Bronchial epithelial cell (primary cell): ENCODE measurements at places on chromosomes 5 and 9.

- DNase-seq: peak; percentile 52
These were observed 795 bp downstream of the NDUFAF2 start for GRCh38 chr5:60945813-60946187.

- no peak for DNase-seq
These were observed 46.2 kb upstream of the IFNE start for GRCh38 chr9:21528123-21528808.

GRCh38 chr9:87140605-87141109 lies 193.4 kb upstream of the GAS1 start:
- DNase-seq: no peak

GRCh38 chr5:178496642-178497041 lies 93.6 kb downstream of the COL23A1 start:
- no peak for DNase-seq

DNA sequence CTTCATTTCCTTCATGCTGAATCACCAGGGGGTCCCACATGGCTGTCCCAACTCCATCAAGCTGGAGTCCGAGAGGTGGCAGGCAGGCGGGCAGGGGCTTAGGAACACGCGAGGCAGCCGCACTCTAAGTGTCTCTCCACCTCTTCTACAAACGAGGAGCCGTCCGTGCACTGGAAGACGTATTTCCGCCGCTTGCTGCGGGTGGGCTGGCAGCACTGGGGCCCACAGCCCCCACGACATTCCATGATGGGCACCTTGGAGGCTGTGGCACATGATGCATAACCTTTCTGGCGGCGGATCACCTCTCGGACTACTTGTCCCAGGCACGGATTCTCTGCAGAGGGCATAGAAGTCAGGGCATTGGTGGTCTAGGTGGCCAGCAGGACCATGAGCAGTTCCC lies 87.2 kb upstream of the PANK3 start:
- DNase-seq: no peak

DNA sequence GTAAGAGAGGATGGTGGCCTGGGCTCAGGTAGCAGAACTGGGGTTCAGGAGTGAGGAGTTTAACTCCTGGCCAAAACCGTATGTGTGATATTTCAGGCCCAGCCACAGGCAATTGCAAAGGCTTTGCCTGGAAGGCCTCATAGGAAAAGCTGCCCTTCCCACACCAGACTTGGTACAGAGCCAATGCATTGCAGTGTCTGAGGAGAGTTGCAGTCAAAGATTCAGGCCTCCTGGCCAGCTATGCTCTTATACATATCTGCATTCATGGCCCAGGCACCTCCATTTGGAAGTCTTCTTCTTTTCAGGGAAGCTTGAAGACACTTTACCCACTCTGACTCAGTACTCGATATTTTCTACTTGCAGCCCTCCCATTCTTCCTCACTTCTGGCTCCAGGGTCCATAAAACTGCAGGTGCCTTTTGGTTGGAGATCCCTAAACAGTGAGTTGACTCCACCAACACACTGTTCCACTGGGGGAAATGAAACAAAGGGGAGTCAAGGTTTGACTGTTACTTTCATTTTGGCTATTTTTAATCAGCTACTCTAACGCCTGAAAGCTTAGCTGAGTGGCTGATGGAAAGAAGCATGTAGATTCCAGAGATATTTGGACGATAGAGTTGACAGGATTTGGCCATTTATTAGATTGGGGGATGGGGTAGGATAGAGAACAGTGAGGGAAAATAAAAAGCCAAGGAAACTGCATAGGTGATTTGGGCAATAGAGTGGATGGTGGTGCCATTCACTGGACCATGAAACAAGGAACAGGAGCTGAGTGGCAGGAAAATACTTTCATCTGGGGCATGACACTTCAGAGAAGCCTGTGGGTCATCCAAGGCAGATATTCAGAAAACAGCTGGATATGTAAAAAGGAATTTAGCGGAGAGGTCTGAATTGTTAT lies 30.6 kb upstream of the IL33 start:
- no peak for DNase-seq

- no peak for DNase-seq
These were observed 51.9 kb upstream of the SPDL1 start for GRCh38 chr5:169531631-169532030.

DNA sequence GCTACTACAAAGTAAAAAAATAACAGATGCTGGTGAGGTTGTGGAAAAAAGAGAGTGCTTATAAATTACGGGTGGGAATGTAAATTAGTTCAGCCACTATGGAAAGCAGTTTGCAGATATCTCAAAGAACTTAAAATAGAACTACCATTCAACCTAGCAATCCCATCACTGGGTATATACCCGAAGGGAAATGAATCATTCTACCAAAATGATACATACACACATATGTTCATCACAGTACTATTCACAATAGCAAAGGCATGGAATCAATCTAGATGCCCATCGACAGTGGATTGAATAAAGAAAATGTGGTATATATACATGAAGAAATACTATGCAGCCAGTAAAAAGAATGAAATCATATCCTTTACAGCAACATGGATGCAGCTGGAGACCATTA lies 6.3 kb upstream of the TEX10 start:
- DNase-seq: no peak

- no peak for DNase-seq
These were observed 404.0 kb upstream of the GRIA1 start for GRCh38 chr5:153086486-153086885.

DNA sequence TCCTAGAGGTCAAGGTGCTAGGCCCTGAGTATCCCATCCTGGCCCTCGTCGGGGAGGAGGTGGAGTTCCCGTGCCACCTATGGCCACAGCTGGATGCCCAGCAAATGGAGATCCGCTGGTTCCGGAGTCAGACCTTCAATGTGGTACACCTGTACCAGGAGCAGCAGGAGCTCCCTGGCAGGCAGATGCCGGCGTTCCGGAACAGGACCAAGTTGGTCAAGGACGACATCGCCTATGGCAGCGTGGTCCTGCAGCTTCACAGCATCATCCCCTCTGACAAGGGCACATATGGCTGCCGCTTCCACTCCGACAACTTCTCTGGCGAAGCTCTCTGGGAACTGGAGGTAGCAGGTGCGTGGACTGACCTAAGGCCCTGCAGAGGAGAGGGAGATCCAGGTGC lies 7.9 kb downstream of the BTNL9 start:
- no peak for DNase-seq

- DNase-seq: no peak
These were observed 95.5 kb upstream of the IFNK start for GRCh38 chr9:27428551-27428950.

DNA sequence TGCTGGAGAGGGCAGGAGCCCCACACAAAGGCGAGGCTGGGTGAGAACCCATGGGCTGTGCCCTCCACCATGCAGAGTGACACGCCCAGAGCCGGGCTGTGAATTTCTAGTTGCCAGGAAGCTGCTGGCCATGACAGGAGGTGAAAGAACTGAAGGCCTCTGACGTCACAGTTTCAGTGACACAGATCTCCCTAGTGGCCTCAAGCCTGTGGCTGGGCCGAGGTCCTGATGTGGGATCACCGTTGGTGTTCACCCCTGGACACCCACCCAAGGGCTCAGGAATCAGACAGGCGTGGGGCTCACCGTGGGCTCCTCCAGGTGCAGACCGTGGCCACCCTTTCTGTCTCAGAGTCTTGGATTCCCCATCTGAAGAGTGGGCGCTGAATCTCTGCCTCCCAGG lies 39.9 kb downstream of the MSX2 start:
- DNase-seq: no peak

GRCh38 chr5:111673891-111674626 lies 82.9 kb downstream of the NREP start:
- no peak for DNase-seq

DNA sequence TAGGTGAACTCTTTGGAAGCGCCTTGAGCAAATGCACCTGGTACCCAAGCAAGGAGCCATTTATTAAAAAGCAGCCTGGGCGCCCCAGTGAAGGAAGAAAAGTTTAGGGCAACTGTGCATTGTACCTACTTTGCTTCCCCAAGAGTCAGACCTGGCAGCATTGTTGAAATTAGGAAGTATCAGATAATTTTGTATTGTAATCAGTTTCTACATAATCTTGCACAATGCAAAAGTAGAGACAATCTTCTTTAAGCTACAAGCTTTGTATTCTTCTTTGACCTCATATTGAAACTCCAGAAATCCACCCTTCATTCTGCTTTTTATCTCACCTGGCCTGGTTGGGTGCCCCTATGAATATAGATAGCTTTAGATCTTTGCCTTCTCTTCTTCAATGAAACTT lies 490.8 kb downstream of the RASEF start:
- DNase-seq: no peak
